Astrocyte (in vitro differentiated cells and primary cell): ENCODE measurements at places on chromosomes 7 and 10.

GRCh38 chr10:130491693-130492050 is 355.5 kb downstream of the GLRX3 start:
- DNase-seq, result no peak

- DNase-seq, result no peak
Measured at GRCh38 chr10:124459395-124459794, 2.2 kb upstream of the LHPP start.

GRCh38 chr7:136061433-136061832 is 84.3 kb upstream of the MTPN start:
- no peak for DNase-seq

DNA sequence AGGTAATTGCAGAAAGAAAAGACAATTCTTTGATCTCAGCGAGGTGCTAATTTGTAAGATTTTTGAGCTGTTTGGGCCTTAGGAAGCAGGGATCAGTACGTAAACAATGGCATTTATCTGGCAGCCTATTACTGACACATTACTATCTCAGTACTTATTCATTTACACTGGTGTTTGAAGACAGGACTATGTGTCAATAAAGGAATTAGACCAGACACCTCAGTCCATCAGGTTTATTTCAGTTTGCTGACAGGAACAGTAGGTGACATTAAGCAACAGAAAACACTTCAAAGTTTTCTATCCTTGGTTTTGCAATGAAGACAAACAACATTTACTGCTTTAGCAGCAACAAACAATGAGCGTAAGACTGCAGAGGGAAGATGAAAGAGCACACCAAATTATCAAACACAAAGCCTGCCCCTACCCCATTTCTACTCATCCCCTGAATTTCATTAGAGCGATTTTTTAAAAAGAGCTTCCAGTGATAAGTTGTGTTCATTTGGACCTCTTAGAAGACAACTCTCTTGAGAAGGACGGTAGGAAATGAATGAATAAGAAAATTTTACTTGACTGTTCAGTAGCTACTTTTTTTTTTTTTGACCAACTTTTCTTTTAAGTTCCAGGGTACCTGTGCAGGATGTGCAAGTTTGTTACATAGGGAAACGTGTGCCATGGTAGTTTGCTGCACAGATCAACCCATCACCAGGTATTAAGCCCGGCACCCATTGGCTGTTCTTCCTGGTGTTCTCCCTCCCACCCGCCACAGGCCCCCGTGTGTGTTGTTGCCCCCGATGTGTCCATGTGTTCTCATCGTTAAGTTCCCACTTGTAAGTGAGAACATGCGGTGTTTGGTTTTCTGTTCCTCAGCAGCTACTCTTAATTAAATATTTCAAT is 138.8 kb downstream of the DKK1 start:
- no peak for DNase-seq

DNA sequence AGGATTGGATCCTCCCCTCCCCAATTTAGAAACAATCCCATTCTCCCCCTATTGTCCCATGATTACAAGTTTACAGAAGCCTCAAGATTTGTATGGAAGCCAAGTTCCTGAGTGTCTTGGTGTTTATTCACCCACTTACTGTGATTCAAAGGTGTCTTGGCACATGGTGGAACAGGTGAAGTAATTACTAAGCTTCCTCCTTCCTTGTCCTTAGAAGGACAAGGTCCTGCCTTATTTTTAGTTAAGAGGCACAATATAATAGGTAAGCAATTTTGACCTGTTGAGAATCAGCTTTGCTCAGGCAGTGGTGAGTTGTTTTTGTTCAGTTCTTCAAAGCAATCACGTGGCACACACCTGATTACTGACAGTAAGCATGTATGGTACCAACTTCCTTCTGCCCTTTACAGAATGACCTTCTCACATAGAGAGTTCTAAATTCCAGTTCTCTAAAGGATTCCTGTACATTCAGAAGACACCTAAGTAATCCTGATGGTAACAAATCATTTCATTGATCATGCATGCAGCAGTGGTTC is 60.7 kb upstream of the SLC13A1 start:
- no peak for DNase-seq

DNA sequence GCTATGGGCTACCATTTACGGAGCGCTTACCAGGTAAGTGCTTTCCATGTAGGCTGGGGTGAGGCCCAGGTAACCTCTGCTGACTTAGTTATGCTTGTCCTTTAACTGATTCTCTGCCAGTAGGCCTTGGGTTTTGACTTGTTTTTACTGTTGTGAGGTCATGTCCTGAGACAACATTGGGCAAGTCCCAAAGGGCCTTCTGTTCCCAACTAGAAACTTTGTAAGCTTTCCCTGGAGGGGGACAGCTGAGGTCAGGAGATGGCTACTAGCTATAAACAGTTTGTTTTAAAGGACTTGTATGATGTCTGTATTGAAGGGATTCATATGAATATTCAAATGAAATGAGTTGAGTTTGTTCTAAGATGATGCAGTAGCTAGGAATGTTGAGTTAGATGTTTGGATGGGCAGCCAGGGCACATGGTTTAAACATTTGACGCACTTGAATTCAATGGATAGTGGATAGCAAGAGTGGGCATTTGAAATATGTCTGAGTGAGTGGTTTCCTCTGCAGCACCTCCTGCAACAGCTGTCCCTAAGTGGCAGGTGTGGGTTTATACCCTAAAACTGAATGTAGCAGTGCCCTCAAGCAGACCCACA is 10.0 kb upstream of the SGPL1 start:
- DNase-seq, result peak; percentile 36
